OCI-M1 (cell line): ENCODE measurements at places on chromosomes 4 and X.
A peak's percentile ranks its signal among the peaks of the same experiment; 100 is the strongest.

DNA sequence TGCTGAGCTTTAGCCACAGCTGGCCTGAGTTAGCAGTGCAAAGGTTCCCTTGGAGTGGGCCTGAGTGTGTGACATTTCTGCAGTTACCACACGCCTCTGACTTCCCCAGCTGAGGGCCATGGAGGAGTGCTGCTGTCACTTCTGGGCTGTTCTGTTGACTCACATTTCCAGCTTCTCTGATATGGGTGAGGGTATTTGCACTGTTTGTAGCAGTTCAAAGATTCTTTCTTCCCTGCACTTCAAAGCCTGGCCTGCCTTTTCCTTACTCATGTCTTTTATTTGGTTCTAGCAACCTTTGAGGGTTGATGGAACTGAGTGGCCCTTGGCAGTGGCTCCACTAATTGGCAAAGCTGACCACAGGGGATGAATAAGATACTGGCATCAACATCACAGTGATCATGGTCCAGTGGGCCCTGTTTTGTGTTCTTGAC is 26.4 kb upstream of the SCML1 start:
- DNase-seq = no peak

- no peak for DNase-seq
Observed at GRCh38 chrX:80816051-80816450, 6.4 kb upstream of the BRWD3 start.

DNA sequence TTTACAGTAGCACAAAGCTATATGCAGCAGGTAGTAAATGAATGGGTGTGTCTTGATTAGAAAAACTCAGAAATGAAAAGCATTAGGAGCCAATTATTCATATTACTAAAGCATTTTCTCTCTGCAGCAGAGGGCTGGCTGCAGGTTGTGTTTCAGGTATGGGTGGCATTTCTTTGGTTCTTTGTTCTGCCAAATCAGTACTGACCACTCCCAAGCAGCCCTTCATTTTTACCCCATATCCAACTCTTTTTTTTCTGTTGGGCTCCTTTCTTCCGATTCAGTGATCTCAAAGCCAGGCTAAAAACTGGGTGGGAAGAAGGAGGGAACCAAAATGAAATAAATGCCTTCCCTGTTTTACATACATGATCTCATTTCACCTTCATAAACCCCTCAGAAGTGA is 162.3 kb downstream of the SPRY1 start:
- no peak for DNase-seq

DNA sequence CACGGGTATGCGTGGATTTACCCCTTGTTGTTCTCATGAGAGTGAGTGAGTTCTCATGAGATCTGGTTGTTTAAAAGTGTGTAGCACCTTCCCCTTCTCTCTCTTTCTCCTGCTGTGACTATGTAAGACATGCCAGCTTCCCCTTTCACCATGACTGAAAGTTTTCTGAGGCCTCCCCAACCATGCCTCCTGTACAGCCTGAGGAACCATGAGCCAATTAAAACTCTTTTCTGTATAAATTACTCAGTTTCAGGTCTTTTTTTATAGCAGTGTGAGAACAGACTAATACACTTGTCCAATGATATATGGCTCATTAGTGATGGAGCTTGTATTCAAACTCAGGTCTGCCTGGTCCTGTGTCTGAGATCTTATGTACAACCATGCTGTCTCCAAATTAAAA is 28.5 kb upstream of the RTL3 start:
- DNase-seq = peak; percentile 22

- peak; percentile 63 for DNase-seq
Observed at GRCh38 chr4:242121-242848, 63.0 kb downstream of the ZNF732 start.

DNA sequence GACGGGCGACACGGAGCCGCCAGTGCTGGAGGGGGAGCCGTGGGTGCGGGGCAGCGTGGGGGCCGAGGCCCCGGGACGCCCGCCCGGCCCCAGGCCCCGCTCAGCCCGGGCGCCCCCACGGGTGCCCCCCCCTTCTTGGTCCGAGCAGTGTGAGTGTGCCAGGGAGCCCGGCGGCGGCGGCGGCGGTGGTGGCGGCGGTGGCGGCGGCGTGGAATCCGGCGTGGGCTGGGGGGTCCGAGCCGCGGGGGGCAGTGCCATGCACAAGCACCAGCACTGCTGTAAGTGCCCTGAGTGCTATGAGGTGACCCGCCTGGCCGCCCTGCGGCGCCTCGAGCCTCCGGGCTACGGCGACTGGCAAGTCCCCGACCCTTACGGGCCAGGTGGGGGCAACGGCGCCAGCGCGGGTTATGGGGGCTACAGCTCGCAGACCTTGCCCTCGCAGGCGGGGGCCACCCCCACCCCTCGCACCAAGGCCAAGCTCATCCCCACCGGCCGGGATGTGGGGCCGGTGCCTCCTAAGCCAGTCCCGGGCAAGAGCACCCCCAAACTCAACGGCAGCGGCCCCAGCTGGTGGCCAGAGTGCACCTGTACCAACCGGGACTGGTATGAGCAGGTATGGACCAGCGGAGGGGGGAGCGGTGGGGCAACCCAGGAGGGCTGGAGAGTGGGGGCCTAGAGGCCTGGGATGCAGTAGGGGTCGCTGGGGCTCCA is 466 bp downstream of the DLG3 start:
- DNase-seq = no peak

- peak; percentile 73 for DNase-seq
Observed at GRCh38 chr4:168917138-168917779, 92.8 kb downstream of the CBR4 start.

- DNase-seq = no peak
Observed at GRCh38 chr4:142600952-142601351, 245.1 kb downstream of the INPP4B start.

DNA sequence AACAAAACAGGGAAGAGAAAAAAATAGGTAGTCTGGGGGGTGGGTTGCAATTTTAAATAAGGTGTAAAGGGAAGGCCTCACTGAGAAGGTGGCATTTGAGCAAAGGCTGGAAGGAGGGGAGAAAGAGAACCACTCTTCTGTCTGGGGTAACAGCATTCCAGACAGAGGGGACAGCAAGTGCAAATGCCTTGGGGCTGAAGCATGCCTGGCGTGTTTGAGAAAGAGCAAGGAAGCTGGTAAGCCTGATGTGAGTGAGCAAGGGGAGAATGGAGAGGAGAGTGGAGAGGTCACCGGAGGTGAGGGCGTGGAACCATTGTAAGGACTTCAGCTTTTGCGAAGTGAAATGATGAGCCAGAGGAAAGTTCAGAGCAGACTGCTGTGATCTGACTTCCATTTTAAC is 19.7 kb upstream of the DOCK11 start:
- no peak for DNase-seq

DNA sequence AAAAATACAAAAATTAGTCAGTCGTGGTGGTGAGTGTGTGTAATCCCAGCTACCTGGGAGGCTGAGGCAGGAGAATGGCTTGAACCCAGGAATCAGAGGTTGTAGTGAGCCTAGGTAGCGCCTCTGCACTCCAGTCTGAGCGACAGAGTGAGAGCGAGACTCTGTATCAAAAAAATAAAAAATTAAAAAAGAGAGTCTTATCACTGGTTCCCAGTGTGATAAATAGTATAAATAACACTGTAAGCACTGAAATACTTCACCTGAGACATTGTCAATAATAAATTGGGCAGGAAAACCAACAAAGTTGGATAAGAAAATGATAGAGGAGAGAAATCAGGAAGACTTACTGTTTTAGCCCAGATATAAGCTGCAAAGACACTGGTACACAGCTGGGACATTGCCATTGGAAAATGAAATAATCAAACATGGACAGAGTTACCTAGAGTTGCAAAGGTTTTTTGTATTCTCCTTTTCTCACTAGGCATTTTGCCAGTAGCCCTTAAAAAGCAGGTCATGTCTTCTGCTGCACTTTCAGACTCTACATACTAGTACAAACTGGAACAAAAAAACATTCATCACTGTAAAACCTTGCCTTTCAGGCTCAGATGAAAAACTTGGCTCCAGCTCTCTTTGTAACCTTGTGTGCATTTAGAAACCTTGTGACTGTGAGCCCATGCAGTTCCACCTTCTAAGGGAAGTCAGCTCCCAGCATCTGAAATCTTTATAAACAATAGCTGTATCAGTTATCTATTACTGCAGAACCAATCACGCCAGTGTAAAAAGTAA is 55.0 kb upstream of the PPP1R2C start:
- no peak for DNase-seq

GRCh38 chrX:129754056-129755024 is 15.6 kb downstream of the XPNPEP2 start:
- DNase-seq = peak; percentile 59

- no peak for DNase-seq
Observed at GRCh38 chr4:127881563-127881864, 821 bp downstream of the PLK4 start.

DNA sequence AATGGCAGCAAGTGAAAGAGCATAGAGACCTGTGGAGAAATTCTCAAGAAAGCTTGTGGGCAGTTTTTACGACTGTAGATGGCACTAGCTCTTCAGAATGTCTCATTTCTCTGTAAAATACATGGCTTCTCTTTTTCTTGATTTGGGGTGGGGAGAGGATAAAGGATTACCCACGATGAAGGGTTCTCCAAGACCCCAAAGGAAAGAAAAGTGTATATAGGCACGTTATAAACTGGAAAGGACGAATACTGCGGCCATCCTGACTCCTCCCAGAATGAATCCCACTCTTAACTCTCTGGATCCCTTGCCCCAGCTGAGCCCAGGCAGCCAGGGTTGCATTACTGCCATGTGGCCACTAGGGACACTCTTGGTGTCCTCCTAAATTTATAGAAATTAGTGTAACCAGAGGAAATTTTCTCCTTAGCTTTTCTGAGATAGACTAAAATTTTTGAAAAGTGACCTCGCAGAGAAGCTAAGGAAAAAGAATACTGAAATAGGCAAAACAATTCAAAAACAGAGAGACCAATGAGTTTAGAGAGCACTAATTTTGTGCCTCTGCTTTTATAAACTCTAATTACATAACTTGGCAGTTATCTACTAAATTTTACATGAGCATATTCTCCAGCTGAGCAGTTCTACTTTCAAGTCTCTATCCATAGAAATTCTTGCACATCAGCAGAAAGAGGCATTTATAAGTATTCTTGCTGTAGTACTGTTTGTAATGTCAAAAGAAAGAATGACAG is 37.8 kb upstream of the PCDH19 start:
- peak; percentile 75 for DNase-seq

GRCh38 chr4:6337331-6337935 is 67.8 kb downstream of the WFS1 start:
- no peak for DNase-seq

DNA sequence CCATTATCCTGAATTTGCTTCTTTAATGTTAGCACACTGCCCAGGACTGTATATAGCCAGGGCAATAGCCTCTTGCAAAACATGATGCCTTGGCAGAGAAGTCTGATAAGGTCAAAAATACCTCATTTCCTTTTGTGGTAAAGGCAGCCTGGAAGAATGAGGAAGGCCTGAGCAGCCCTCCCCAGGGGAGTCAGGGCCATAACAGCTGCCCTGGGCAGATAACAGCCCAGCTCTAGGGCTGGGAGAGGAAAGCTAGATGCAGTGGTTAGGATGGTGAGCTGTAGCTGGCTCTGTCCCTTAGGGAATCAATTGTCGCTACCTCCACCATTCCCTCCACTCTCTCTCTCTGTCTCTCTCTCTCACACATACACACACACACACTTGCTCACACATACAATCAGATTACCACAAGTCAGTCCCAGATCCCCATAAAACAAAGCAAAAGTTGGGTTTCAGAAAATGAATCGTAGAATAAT is 29.2 kb downstream of the EFHC2 start:
- peak; percentile 96 for DNase-seq

DNA sequence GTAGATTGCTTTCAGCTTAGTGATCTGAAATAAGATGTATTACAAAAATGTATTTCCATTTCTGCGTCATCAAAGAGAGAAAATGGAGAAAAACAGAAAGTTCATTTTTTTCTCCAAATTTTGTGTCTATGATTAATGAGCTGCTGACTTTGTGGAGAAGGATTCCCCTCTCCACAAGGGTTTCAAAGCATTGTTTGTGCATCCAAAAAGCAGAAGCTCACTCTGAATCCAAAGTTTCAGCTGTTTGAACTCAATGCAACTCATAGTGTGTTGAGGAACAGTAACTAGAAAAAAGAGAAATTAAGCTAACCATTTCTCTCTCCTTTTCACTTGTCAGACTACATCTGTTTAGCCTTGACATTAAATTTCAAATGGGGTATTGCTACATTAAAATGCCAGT is 62.9 kb upstream of the SLC7A11 start:
- no peak for DNase-seq
